NCI-H1092 (cell line): ENCODE measurements at places on chromosomes 2 and 18.
A peak's percentile ranks its signal among the peaks of the same experiment; 100 is the strongest.

DNA sequence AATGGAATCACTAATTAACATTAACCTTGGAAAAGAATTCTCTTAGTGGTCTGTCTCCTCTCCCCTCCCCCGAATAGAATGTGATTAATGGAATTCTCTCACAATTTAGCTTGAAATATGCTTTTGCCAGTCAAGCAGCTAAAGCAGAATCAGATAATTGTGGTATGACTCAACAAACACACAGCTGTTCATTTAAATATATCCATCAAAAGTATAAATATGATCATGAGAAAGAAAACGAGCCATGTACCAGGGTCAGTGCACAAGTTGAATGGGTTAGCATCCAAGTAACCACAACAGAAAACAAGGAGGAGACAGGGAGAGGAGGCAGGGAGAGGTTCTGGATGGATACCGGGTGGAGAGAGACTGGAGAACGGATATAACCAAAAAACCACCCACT, 66.9 kb downstream of the ACVR1 start:
- DNase-seq = no peak

GRCh38 chr2:221286406-221286805, 285.7 kb downstream of the EPHA4 start:
- no peak for DNase-seq

GRCh38 chr2:74778381-74779264, 55.3 kb upstream of the HK2 start:
- peak; percentile 50 for DNase-seq

DNA sequence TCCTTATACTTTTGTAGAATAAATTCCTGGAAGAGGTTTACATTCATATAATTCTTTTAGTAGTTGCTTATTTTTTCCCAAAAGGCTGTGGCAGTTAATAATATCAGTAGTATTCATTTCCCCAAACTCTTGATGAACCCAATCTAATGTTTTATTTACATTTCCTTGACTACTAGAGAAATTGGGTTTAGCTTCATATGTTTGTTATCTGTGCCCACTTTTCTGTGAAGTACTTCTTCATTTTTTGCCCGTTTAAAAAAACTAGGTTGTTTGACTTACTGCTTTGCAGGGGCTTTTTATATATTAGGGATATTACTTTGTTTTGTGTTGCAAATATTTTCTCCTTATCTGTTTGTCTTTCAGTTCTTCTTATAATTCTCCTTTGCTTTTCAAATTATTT, 17.2 kb downstream of the RALB start:
- no peak for DNase-seq

GRCh38 chr2:147469471-147469870, 375.4 kb upstream of the ACVR2A start:
- no peak for DNase-seq

GRCh38 chr2:60819155-60819862, 62.1 kb upstream of the REL start:
- DNase-seq = no peak
